ENCODE measurements at places on chromosomes 4 and X.

DNA sequence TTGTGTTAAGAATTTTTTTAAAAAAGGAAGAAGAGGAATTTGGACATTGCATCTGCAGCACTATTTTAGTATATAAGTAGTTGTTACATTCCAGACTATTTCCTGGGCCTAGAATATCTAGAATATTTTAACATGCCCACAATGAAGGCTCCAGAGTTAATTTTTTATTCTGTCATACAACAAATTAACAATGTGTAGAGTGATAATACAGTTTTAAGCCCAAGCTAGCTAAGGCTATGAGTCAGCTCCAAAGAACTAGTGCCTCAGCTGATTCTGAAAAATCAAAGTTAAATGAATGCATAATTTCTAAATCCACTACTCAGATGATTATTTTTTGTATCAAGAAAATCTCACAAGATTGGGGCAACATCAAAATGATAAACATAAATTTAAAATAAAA is 231.4 kb downstream of the PRDM5 start:
- DNase-seq: no peak

- DNase-seq: no peak
These were observed 62.6 kb downstream of the COQ2 start for GRCh38 chr4:83221897-83222441.

- DNase-seq: no peak
These were observed 71.6 kb downstream of the GPC3 start for GRCh38 chrX:133913658-133914388.

GRCh38 chrX:107117993-107118321 is 665 bp downstream of the RBM41 start:
- DNase-seq: no peak

DNA sequence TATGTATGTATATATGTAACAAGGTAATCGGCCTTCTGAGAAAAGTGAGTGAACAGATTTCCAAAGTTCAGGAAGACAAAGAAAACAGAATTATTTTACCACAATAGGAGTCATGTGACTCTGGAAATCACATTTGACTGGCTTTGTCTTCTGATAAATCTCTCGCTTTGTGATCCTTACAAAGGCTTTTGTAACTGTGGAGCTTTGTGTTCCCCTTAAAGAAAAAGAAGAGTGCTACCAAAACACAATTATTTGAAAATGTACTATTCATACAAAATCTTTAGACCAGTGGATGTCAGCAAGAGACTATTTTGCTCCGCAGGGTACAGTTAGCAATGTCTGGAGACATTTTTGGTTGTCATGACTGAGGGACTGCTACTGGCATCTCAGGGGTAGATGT is 238.8 kb downstream of the LDB2 start:
- DNase-seq: no peak

DNA sequence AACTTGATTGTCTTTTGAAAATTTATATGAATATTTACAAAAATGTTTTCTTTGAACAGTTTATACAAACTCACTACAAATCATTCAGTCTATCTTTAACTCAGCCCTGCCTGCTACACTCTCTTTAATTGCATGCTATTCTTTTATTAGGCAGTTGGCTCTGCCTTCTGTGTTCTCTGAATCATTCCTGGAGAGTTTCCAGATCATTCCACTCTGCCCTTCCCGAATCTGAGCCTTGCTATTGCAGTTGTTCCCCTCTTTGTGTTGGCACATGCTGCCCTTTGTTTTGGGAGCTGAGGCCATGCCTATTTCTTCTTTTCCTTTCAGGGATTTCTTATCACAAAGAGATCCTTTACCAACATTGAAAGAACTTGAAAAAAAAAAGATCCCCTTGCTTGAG is 8.7 kb upstream of the TECRL start:
- no peak for DNase-seq

- no peak for DNase-seq
These were observed 30.4 kb downstream of the CLDN22 start for GRCh38 chr4:183289688-183290087.

DNA sequence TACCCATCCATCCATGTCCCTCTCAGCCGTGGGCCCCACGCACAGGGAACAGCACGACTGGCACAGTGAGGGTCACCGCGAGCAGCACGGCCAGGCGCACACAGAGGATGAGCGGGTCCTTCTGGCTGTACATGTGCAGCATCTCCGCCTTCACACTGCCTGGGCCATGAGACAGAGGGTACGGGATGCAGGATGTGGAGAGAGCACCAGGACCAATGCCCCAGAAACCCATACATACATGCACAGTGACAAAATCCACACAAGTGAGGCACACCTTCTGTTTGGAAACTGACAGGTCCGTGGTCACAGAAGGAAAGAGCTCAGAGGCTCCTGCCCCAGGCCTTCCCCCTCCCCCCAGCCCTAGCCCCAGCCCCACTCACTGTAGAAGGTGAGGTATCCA is 9.5 kb downstream of the SLC38A5 start:
- no peak for DNase-seq

- no peak for DNase-seq
These were observed 125.2 kb downstream of the ELOVL6 start for GRCh38 chr4:110073053-110073845.

GRCh38 chr4:45692131-45692735 is 431.6 kb downstream of the GABRG1 start:
- DNase-seq: no peak

DNA sequence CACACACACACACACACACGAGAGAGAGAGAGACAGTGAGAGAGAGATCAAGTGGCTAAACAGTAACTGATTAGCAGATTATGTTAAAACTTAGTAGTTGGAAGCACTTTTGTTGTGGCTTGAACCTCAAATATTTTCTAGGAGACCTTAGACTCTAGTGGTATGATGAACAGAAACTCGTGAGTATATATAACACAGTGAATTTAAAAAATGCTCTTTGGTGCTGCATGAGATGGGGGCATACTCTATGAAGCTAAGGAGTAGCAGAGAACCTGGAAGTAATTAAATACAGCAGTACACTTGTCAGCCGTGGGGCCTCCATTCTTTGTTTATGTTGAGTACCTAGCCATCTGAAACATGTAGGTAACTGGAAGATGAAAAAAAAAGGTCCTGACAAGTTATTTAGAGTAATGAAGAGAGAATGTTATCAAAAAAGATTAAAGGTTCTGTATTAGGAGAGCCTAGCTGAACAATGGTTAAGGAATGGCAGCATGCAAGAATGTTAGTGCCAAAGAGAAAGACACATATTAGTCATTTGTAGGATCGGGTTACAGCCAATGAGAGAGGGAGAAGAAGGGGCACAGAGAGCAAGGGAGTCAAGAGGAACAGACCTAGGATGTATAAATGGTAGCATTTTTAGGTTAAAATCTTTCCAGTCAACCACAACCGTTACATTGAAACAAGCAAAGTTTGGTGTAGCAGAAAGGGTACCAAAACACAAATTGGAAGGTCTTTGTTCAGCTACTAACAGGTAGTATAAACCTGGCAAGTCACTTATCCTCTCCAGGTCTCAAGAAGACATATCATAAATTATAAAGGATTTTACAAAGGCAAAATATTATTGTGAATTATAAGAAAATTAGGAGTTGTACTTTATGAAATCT is 316.7 kb upstream of the DIPK2B start:
- no peak for DNase-seq

DNA sequence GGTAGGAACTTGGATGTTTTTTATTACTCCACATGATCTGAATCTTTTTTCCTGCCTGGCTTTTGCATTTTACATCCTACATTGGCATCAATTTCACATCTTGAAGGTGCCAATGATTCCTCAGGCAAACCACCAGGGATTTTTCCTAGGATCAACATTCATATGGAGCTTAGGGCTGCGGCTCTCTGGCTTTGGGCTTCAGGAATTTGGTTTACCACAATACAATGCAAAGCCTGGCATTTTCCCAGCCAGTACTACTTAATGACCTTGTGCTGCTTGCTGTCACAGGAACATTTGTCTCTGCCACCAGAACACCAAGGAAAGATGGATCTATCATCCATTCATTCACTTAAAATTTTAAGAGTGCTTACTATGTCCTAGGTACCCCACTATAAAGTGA is 180.7 kb downstream of the PDGFC start:
- DNase-seq: no peak

- no peak for DNase-seq
These were observed 541.4 kb upstream of the BOD1L1 start for GRCh38 chr4:14168919-14169318.
